ENCODE measurements at places on chromosomes 3 and 15.
A peak's percentile ranks its signal among the peaks of the same experiment; 100 is the strongest.

DNA sequence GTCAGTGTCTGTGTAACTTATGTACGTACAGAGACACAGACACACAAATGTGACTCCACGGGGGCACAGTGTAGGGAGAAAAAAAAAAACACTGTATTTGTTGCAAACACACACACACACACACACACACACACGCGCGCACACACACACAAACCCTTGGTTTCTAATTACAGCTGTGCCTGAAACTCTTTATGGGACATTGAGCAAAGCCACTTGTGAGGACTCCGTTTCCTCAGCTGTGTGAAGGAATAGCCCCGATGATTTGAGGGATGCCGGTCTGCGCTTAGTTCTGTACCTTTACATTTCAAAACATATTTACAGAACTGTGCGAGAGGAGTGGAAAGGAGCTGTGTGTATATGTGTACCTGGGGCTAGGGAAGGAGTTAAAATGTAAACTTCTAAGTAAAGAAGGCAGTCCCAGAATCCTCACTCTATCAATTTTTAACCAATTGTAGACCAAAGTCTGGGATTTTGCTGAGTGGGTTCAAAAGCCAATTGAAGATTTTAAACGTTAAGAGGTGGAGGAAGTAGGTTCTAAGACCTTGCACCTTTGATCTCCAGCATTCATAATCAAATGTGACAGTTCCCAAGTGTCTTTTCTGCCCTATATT, 5.3 kb upstream of the BCL6 start:
- DNase-seq = no peak

DNA sequence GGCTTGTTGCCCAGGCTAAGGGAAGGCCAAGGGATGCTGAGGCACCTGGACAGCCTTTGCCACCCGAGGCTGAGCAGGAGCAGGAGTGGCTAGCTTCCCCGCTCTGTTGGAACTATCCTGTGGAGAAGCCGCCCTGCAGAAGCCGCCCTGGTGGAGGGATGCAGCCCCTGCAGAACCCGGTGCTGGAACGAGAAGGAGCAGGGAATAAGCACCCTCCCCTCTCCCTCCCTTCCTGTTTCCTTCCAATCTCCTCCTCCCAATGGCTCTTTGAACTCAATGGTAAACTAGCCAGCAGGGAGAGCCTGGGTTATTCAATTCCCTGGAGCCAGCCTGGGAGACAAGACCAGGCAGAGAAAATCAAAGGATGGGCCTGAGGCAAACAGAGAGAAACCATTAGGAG, 11.8 kb upstream of the HRG start:
- peak; percentile 2 for DNase-seq

- DNase-seq = no peak
Observed at GRCh38 chr15:78432664-78433063, 5.4 kb upstream of the IREB2 start.

DNA sequence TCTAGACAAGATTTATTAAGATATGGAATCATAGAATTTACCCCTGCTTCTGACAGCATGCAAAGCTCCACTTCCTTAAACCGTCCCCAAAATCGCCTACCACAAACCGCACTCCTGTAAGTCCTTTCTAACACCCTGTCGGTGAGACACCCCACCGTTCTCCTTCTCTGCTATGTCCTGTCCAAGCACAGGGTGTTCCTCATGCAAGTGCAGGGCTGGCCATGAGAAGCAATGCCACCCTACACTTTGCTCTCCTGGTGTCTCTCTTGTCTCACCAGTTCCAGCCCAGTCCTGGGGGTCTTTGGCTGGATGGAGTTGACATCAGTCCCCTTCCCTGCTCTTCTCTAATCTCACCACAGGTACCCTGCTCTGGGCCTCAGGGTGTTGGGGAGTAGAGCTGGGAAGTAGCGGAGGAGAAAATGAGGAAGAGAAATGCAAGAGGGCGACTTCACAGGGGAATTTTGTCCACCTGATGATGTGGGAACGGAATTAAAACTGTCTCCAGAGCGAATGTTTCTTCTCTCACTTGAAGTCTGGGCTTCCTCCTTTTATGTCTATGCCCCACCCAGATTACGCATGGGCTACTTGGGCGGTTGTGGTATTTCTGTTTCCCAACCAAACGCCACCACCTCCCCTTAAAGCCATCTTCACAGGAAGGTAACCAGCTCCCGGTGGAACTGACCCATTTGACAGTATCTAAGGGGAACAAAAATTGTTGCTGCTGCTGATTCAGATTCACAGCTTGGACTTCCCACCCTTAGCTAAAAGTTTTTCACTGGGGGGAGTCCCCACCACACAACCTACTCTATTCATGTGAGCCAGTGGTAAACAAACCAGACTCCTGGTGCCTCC, 49.9 kb downstream of the CASR start:
- DNase-seq = no peak

- DNase-seq = peak; percentile 86
Observed at GRCh38 chr3:151838574-151839312, 24.8 kb downstream of the AADAC start.

- DNase-seq = peak; percentile 45
Observed at GRCh38 chr15:72554471-72555425, 80.6 kb downstream of the ARIH1 start.

DNA sequence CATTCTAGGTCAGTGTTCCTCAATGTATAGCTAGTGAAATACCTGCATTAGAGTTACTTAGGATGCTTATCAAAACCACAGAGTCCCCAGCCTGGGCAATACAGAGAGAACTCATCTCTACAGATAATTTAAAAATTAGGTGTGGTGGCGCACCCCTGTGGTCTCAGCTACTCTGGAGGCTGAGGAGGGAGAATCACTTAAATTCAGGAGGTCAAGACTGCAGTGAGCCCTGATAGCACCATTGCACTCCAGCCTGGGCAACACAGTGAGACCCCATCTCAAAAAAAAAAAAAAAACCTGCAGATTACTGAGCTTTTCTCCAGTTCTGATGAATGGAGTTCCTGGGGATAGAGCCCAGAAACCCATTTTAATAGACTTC, 10.1 kb upstream of the MINDY2 start:
- DNase-seq = no peak

GRCh38 chr15:71562251-71562650, 248.1 kb upstream of the NR2E3 start:
- DNase-seq = peak; percentile 62

DNA sequence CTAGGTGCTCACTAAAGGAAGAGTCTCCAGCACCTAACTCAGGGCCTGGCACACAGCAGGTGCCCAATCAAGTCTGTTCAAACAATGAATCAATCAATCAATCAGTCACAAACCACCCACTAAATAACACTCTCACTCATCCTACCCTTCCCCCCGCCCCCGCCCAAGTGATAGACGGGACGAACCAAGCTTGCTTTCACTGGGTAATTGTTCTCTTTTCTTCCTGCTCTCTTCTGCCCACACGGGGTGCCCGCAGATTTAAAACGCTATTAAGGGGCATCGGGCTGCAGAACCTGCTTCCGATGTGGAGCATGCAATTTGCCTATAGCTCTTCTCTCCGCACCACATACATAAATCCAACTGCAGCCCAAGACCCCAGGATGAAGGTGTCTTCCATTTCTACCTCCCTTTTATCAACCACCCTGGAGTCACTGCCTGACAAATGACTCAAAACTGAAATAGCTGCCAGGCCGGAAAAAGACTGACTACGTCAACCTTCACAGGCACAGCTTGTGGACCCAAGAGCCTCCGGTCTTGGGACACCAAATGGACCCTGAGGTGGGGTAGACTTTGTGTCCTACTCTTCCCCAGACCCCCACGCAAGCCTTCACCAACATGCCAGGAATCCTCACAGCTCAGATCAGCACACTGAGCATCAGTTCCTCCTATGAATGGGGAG, 1.7 kb downstream of the KLHL25 start:
- peak; percentile 7 for DNase-seq

DNA sequence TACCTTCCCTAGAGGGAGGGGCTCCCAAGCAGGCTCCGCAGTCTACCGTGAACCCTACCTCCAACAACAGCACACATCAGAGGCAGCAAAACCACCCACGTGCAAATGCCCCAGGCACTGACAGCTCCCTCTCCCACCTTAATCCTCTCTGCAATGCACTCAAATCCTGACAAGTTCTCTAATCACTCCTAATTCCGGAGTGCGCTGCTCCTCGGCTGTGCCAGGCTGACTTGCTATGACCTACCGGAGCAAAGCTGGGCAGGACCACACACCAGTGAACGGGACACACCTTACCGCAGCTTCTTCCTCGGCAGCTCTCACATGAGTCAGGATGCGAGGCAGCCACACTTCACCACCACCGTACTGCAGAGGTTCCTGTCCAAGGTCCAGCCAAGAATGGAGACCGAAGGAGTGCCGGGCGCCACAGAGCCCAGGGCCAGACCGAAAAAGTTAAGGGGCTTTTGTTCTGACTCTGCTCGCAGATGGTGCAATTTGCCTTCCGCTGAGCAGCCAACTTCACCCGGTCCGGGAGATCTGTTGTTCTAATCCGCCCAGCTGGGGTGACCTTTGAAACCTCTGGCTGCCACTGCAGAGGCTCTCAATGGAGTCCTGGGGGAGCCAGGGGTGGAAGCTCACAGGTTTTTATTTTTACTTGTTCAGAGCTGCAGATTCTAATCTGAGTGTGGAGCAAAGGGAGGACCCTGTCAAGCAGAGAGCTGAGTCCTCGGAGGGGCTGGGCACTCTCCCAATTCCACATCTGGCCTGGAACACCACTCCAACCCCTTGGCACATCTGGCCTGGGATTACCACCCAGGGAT, 84.4 kb downstream of the MYLK start:
- peak; percentile 44 for DNase-seq

DNA sequence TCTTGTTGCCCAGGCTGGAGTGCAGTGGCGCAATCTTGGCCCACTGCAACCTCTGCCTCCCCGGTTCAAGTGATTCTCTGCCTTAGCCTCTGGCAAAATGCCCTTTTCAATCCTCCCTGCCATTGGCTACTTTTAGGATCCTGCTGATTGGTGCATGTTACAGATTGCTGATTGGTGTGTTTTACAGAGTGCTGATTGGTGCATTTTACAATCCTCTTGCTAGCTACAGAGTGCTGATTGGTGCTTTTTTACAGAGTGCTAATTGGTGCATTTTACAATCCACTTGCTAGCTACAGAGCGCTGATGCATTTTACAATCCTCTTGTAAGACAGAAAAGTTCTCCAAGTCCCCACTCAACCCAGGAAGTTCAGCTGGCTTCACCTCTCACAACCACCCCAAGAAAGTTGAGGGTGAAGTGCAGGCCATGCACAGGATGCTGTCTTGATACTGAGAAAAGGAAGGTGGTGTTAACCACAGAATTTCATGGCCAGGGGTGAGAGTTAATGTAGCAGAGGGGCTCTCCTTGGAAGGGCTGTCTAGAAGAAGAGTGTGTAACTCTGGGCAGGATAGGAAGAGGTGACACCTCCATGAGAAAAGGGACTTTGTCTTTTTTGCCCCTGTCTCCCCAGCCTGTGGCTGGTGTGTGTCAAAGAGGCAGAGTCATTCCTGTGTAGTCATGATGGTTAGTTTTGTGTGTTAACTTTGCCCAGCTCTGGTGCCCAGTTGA, 145.9 kb downstream of the APBA2 start:
- DNase-seq = no peak

DNA sequence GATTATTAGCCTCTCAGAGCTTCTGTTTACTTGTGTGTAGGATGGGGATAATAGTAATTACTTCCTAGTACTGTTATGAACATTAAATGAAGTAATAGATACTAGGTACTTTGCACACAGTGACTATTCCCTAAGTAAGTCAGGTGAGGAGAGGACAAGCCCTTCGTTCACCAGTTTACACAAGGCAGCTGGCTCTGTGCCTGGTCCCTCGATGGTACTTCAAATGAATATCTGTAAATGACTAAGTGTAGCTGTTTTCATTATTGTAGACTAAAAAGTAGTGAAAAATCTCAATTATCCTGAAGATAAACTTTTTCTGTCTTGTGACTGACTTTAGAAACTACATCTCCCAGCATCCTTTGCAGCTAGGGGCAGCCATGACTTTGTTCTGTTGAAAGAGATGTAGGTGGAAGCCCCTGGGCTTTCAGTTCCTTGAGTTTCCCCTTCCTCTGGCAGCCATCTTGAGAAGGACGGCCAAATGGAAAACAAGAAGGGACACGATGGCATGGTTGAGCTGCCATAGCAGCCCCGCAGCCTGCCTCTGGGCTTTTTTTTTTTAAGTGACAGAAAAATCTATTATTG, 11.7 kb upstream of the WNT7A start:
- no peak for DNase-seq

GRCh38 chr15:101781928-101782327, 21.4 kb upstream of the OR4F6 start:
- no peak for DNase-seq

- peak; percentile 14 for DNase-seq
Observed at GRCh38 chr3:11808231-11808630, 38.5 kb downstream of the TAMM41 start.

DNA sequence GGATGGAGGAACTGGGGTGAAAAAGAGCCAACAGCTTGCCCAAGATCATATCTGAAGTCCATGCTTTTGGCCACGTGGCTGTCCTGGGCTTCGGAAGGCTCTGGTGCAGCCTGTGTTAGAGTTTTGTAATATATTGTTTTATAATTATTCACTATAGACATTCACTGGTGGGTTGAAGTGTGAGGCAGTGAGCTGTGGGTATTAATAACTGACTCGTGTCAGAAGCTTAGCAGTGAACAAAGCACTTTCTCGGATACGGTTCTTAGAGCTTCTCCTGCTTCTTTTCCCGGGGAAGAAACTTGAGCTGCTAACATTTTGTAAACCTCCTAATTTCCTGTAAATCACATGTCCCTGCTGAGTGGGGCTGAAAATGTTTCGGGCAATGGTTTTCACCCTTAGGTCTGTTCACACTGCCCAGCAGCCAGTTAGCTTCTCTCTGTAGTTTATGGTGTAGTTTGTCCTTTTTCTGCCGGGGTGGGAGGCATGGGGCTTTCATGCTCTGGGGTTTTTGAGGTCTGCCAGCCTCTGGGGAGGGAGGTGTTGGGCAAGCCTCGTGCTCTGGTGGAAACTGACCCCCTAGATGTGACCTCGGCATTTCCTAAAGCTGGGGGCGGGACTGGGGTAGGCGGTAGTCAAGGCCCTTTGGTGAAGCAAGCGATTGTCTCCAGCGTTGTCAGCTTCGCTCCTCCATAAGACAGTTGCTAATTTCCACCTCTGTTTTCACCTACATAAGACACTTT, 1.7 kb downstream of the MRAS start:
- peak; percentile 26 for DNase-seq

GRCh38 chr3:187974871-187975271, 179.1 kb upstream of the LPP start:
- no peak for DNase-seq

GRCh38 chr15:40769274-40770146, at the start of gene C15orf62:
C15orf62 (plus strand) TSS chr15:40769980; CDS start chr15:40770496, 516 bp downstream.
- DNase-seq = peak; percentile 34

- no peak for DNase-seq
Observed at GRCh38 chr3:127444761-127445160, 145.8 kb downstream of the TPRA1 start.

- no peak for DNase-seq
Observed at GRCh38 chr3:37909067-37909911, 47.6 kb downstream of the CTDSPL start.

- no peak for DNase-seq
Observed at GRCh38 chr3:11391174-11391879, 119.1 kb downstream of the ATG7 start.

- no peak for DNase-seq
Observed at GRCh38 chr15:75073197-75073596, 49.8 kb downstream of the PPCDC start.

All from fibroblast of skin of right biceps (primary cell).